ENCODE measurements at places on chromosomes 3 and 15.

DNA sequence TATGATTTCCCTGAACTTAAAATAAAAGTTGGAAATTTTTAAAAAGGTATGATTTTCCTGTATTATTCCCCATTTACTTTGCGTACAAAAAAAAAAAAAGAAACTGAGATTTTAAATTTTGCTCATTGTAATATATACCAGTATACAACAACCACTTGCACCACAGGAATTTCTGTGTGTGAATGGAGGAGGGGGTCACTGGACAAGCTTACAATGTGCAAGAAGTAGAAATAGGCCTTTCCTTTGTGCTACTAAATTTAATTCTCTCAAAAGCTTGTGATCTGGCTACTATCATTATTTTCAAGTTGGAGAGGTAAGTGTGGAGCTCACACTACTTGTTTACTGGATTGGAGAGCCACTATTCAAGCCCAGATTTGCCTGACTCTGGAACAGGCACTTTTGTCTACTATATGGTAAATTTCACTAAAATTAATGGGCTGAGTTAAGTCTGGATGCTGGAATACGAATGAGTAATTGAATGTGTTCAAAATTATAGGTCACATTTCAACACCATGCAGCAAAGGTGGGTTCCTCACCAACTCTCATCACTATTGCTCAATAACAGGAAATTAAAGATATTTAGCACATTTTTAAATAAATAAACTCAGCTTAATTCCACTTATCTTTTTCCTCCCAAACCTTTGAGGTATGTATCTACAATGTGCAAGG is 148.0 kb upstream of the MBNL1 start:
- DNase-seq: no peak

GRCh38 chr3:60582288-60582687 is 669.0 kb downstream of the FHIT start:
- no peak for DNase-seq

- DNase-seq: no peak
These were observed 19.5 kb downstream of the LIPH start for GRCh38 chr3:185532901-185533300.

DNA sequence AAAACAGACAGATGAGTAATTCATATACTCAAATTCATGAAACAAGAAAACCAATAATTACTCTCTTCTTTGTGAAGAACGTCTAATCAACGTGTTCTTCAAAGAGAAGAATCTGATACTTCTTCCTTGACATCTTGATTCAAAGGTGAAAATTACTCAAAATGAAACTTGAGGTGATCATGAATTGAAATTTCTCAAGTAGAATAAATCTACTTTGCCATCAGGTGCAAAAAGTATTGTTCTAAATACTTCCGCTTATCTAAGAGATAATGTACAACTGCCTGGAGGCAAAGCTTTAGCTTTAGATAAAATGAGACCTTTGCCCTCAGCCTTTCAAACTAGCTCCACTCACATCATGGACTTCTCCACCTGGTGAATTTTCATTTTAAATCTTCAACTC is 13.9 kb upstream of the XXYLT1 start:
- DNase-seq: no peak

DNA sequence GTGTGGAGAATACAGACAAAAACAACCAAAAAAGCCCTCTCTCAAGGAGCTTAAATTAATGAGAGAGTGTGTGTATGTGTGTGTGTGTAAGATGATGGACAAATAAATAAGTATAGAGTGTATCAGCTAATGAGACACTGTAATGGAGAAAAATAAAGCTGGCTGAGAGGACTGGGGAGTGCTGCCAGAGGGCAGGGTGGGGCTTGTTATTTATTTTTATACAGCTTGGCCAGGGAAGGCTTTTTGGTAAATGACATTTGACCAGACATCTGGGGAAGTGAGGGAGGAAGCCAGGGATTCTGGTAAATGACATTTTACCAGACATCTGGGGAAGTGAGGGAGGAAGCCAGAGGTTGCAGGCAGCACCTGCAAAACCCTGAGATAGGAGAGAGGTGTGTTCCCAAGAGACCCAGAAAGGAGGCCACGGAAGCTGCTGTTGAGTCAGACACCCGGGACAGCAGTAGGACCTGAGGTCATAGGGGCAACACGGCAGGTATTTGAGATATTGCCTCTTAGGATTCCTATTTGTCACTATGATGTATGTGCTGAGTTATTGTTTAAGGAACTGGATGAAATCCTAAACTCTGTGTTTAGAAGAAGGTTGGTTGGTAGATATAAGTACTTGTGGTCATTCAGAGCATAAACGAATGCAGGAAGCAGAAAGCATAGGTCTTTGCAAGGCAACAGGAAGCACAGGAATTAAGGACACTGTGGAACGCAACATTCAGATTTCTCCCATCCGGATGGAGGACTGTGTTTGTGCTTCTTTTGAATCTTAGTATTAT is 2.7 kb downstream of the SV2B start:
- no peak for DNase-seq

DNA sequence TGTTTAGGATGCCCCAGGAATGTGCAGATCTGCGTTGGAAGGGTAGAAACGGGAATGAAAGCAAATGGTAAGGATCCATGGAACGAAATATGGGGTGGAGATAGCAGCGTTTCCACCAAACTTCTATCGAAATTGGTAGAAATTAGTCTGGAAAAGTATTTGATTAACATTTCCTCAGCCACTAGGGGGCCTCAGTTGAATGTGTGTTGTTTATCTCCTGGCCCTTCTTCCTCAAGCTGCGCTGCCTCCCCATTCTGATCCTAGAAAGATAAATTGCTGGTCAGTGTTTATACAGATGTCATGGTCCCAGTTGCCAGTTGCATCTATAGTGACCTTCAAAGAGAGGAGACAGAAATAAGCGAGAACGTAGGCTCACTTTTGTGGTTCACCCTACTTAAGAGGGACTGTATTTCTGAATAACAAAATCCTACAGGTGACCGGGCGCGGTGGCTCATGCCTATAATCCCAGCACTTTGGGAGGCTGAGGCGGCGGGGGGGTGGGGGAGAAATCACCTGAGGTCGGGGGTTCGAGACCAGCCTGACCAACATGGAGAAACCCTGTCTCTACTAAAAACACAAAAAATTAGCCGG is 457.1 kb downstream of the SQOR start:
- DNase-seq: no peak

GRCh38 chr3:50515565-50516439 is 12.4 kb upstream of the CACNA2D2 start:
- no peak for DNase-seq

- no peak for DNase-seq
These were observed 116.9 kb downstream of the CADM2 start for GRCh38 chr3:85075663-85076062.

DNA sequence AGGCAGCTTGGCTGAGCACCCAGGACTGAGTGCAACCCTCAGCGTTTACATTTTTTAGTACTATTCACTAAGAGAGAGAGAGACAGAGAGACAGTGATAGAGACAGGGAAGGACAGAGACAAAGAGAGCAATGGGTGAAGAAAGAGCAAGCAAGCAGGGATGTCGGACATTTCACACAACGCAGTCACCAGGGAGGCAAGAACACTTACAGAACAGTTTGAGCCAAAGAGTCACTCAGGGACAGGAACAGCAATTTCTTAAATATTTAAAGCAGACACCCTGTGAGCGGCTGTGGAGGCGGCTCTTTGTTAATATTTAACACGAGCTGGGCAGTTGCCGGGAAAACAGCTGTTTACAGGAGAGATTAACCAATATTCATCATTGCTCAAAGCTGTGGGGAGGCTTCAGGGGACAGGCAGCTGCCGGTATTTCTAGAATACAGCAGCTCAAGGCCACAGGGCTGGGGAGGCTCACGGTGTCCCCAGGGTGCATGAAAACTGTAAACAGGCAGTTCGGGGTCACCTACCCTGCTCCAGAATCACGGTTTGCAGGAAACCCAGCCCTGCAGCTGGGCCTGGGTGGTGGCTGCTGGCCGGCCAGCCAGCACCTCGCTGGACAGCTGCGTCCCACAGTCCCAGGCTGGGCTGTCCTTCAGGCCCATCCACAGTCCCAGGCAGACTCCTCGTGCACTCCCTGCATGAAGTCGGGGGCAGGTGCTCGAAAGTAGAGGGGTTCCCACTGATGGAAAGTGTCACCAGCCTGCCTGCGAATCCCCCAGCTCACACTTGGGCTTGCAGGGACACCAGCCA is 38.8 kb upstream of the PCSK6 start:
- DNase-seq: no peak

- no peak for DNase-seq
These were observed 56.0 kb upstream of the SLC4A7 start for GRCh38 chr3:27540231-27540630.

DNA sequence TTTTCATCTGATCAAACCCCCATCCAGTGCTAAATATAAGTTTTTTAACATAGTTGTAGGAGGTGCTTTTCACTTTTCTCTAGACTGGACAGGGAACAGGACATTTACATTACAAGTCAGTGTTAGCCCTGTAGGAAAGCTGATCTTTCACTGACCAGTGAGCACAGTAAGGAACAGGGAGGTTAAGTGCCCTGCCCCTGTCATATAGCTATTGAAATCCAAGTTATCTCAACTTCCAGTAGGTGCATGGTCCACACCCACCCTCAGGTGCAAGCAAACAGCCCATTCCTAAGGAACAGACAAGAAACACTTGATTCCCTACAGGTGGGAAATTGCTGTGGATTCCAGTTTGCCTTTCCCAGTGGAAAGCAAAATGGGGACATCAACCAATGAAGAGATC is 79.1 kb upstream of the EIF1B start:
- DNase-seq: no peak

DNA sequence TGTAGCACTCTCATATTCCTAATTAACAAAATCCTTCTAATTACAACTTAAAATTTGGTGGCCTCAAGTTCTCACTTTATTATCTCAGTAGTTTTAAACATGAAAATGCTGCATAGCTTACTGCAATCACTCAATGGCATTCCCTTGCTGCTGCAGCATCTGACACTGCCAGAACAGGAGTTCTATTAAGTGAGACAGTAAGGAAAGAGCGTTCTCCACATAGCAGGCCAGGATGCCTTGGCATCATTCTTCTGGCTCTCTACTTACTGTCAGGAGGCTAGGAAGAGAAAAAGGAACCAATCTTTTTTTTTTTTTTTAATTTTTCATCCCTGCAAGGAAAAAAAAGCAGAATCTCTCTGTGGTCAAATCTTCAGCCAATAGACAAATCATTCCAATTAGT is 3.2 kb downstream of the CNBP start:
- DNase-seq: no peak

DNA sequence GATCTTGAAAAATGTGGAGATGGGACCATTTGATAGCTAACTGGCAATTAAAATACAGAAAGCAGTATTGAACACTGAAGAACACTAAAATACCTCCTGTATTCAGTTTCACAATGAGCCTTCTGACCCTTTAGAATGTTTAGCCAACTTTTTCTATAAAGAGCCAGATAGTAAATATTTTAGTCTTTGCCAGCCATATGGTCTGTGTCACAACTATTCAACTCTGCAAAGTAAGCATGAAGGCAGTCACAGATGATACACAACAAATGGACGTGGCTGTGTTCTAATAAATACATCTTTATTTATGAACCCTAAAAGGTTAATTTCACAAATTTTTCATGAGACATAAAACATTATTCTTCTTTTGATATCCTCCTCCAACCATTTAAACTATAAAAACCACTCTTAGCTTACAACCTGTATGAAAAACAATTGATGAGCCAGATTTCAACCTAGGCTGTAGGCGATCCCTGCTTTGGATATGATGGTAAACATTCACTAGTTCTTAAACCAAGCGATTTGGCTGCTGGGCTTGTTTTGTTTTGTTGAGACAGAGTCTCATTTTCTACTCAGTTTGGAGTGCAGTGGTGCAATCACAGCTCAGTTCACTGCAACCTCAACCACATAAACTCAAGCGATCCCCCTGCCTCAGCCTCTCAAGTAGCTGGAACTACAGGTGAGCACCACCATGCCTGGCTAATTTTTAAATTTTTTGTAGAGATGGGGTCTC is 13.6 kb upstream of the CSPG5 start:
- no peak for DNase-seq

DNA sequence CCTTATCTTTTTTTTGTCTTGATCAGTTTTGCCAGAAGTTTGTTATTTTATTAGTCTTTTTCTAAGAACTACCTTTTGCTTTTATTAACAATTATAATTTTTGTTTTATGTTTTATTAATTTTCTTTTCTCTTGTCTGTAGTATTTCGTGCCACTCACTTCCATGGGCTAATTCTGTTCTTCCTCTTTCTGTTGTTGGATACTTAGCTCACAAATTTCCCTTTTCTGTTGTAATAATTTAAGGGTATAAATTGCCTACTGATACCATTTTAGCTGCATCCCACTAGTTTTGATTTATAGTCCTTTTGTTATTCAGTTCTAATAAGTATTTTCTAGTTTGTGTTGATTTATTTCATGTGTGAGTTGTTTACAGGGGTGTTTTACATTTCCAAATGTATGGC is 48.6 kb downstream of the SNRK start:
- no peak for DNase-seq

DNA sequence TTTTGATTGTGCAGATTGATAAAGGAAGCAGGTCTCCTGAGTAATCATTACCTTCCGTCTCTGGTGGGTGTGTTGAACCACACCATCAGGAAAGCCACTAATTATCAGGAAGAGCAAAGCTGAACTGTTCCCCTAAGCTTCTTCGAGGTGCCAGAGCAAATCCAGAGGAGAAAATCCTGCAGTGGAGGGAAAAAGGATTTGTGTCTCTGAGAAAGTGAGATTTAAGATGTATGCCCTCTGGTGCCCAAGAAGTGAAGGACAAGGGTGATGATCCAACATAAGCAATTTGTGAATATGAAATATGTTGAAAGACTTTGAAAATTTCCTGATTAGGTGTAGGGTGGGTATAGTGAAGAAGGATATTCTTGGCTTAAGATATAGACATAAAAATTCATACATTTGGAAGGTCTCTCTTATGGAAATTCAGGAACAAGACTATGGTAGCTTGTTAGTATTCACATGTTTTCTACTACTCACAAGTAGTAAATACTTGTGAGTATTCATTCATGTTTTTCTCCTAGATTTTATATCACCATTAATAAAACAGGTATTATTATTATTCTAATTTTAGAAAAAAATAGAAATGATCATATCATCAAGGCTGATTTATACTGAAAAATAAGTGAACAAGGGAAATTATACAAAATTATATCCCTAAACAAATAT is 34.8 kb downstream of the COMMD2 start:
- no peak for DNase-seq

DNA sequence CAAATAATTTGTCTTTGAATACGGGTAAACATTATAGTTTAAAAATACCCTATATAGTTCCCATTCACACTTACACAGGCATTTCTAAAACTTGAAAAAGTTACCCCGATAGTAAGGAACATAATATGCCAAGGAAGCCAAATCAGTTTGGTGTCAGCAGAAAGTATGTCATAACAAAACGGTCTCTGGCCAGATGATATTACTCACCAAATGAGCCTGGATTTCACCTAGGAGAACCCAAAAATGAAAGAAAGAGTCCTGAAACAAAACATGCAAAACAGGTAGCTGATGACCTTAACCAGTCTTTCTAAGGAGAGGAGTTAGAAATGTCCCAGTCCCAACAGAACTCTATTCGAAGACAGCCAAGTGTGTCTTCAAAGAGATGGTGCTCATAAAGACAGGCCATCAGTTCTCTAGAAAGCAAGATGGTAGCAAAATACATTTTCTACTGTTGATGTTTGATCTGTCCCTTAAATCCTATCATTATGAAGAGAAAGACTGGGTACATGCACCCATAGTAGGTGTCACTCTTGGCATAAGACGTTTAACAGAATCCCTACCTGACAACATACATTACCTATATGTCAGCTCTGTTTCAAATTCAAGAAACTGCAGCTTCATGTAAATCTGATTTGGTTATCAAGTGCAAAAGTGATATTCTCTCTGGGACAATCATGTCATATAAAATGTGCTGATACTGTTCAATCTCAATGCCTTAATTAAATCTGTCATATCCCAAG is 942.5 kb downstream of the ROBO1 start:
- DNase-seq: no peak
